NCI-H510A treated with DMSO at 0.1 percent for 48 hours (cell line): ENCODE measurements at places on chromosomes 13 and 19.

- DNase-seq: no peak
These were observed 760.4 kb downstream of the SLITRK1 start for GRCh38 chr13:83121896-83122295.

GRCh38 chr13:94682229-94682628 lies 30.1 kb downstream of the SOX21 start:
- no peak for DNase-seq

DNA sequence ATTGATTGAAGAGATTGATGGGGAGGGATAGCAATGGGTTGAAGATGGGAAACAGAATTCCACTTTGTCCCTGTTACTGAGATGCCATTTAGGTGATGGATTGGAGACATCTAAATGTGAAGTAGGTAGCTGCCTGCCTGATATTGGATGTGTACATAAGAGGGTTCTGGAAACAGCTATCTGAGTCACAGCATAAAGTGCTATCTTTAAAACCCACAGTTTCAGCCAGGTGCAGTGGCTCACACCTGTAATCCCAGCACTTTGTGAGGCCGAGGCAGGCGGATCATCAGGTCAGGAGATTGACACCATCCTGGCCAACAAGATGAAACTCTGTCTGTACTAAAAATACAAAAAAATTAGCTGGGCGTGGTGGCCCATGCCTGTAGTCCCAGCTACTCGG lies 72.6 kb downstream of the DNAJC3 start:
- peak; percentile 74 for DNase-seq

DNA sequence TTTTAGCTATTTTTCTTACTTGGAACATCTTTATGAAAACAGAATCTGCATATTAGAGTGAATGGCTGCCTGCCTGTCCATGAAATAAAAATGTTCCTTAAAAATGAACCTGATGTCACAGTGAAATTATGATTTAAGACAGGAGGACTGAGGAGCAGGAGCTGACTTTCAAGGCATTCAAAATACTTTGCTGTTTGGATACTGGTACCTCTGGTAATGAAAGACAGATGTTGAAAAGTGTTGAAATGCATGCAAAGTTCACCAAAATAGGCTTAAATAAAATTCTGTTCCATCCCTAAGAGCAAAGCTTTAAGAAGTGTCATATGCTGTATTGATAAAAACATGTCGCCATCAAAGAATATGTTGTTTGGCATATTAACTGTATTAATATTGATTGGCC lies 1.7 kb downstream of the ARHGEF7 start:
- DNase-seq: no peak

- no peak for DNase-seq
These were observed 171.5 kb downstream of the KATNAL1 start for GRCh38 chr13:30135868-30136267.

GRCh38 chr13:112887151-112887550 lies 81.9 kb upstream of the MCF2L start:
- peak; percentile 69 for DNase-seq
